ENCODE measurements at places on chromosomes 16 and 17. TPM values are rescaled to one million over a fixed set of nuclear protein-coding genes. Genes with fewer than 3 reads are reported as not detected.

GRCh38 chr17:5019475-5019956 lies 15.7 kb downstream of the SLC52A1 start:
- no peak for DNase-seq

The NPLOC4 gene
- 36.5 TPM for total RNA-seq

GRCh38 chr17:15273141-15273793 lies 8.1 kb upstream of the PMP22 start:
- no peak for DNase-seq

DNA sequence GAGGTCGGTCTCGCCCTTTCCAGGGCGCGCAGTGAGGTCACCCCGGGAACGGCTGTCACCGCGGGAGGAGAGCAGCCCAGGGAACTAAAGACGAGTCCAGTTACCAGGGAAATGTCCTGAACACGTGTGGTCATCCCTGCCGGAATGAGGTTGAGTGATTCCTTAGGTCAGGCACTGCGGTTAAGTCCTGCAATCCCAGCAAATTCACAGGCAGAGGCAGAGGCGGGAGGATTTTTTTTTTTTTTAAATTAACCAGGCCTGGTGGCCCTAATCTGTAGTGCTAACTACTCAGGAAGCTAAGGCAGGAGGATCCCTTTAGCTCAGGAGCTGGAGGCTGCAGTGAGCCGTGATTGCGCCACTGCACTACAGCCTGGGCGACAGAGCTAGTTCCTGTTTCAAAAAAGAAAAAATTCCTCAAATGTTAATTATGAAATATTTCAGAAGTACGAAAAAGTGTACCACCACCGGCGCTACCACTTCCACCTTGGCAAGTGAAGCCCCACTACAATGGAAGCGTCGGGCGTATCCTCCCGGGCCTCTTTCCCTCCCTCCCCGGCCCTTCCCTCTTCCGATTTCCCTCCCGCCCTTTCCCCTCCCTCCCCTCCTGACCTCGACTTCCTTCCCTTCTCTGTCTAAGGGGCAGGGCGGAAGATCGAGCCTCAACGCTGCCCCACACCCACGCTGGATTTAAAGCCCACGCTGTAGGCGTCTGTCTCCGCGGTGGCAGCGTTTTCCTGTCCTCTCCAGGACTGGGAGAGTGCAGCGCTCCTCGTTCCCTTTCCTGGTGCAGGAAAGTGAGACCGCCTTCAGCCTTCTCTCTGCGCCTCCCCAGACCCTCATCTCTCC lies 27.3 kb downstream of the SLFN11 start:
- peak; percentile 7 for DNase-seq

The EVPLL gene
- 0.90 TPM for total RNA-seq

DNA sequence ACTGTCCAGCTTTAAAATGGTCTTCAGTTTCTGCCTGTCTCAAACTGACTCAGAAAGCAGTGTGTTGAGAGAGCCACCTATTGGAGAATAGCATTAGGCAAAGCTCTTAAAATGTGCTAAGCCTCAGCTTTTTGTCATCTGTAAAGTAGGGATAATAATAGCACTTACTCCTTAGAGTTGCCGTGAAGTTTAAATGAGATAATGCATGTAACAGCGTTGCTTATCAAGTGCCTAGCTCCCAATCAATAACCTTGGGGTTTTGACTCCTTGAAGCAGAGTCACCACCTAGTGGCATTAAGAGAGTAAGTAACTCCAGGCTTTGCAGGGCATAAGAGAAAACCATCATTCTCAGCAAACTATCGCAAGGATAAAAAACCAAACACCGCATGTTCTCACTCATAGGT lies 163.3 kb downstream of the HS3ST2 start:
- DNase-seq = no peak

The KRT36 gene
- not detected for total RNA-seq

The NME4 gene
- total RNA-seq = 29.0 TPM

DNA sequence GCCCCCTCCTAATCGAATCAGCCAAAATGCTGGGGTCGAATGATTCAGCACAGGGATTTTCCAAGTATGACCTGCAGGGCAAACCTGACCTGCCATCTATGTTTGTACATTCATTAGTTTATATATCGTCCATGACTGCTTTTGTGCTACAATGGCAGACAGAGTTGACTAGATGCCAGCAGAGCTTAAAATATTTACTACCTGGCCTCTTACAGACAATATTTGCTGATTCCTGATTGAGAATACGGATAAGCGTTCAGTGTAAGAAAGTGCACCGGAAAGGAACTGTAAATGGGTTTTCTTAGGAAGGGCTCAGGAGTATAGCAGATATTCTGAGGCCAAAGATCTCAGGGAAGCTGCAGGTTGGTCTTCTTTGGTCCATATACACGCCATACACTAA lies 11.7 kb upstream of the TOM1L1 start:
- no peak for DNase-seq

DNA sequence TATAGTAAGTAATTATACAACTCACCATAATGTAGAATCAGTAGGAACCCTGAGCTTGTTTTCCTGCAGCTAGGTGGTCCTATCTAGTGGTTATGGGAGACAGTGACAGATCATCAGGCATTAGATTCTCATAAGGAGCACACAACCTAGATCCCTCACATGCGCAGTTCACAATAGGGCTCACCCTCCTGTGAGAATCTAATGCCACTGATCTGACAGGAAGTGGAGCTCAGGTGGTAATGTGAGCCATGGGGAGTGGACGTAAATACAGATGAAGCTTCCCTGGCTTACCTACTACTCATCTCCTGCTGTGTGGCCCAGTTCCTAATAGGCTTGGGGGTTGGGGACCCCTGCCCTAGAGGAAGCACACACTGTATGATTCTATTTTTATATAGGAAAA lies 21.8 kb upstream of the ZNF469 start:
- DNase-seq = no peak

The SHBG gene
- 0.32 TPM for total RNA-seq

DNA sequence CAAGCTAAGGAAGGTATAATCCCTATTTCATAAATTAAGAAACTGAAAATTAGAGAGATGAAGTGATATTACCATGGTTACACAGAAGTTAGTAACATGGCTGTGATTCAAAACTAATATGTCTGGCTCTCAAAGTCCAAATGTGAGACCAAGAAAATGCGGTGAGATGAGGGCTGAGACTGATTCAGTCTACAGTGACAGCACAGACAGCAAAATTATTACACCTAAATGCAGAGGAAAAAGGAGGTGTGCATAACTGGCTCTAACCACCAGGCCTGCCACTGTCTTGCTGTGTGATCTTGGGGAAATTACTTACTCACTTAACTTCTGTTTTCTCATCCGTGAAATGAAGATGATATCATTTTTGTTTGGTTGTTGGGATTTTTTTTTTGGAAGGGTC lies 270.0 kb upstream of the SOX9 start:
- DNase-seq = no peak

DNA sequence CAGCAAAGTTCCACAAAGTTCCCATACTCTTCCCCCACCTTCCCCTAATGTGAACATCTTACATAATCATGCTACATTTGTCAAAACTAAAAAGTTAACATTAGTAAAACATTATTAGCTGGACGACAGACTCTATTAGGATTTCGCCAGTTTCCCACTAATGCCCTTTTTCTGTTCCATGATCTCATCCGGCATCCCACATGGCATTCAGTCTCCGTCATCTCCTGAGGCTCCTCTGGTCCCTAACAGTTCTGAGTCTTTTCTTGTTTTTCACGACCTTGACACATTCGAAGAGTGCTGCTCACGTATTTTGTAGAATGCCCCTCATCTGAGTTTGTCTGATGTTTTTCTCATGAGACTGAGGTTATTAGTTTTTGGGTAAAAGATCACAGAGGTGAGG lies 8.8 kb upstream of the MPRIP start:
- DNase-seq = no peak

The TBX21 gene
- total RNA-seq = 0.11 TPM

DNA sequence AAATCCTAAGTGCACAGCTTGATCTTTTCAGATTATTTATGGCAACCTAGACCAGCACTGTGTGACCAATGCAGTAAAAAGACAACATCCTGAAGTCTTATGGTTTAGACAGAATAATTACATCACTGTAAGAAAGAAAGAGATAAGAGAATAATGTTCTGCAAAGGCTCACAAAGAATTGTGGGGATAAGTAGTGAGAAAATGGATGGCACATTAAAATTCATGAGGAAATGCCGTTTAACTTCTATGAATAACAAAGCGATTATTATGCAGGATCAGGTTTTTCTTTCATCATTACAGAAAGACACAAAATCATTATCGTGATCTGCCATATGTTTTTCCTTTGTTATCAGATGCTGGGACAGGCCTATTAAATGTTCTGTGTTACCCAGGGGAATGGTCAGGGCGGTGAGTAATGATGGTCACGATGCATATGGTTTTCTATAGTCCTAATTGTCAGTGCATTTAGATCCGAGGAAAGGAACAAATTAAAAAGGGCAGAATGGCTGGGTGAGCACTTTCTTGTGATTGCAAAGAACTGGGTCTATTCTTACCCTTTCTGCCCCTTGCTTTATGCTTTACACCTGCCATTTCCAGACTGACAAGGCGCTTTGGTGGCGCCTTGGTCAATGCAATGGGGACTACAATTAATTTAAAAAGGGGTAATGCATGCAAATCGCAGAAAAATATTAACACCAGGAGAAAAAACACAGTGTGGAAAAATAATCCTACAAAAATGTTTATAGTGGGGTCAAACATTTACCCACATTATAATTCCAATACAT lies 18.1 kb upstream of the DHX40 start:
- no peak for DNase-seq
